ENCODE measurements at places on chromosomes 6 and 20.
A peak's percentile ranks its signal among the peaks of the same experiment; 100 is the strongest.

DNA sequence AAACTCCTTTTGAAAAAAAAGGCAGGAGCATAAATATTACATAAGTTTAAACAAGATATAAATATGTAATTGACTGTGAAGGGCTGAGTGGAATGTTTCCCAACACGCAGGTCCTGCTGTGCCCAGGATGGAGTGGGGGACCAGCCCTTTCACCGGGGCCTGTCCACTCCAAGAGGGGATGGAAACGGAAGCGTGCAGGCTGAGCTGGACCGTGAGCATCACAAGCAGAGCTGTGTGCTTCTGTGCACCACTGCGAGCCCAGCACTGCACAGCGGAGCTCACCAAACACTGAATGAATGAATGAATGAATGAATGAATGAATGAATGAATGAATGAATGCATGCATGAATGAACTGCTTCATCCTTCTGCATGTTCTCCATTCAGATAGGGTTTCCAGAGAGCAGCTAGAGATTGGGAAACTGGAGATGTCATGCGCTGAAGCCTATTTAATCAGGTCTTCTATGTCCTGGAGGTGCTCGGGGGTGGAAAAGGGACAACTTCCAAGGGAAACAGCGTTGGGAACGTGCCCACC is 157.7 kb downstream of the ANKRD60 start:
- no peak for DNase-seq

DNA sequence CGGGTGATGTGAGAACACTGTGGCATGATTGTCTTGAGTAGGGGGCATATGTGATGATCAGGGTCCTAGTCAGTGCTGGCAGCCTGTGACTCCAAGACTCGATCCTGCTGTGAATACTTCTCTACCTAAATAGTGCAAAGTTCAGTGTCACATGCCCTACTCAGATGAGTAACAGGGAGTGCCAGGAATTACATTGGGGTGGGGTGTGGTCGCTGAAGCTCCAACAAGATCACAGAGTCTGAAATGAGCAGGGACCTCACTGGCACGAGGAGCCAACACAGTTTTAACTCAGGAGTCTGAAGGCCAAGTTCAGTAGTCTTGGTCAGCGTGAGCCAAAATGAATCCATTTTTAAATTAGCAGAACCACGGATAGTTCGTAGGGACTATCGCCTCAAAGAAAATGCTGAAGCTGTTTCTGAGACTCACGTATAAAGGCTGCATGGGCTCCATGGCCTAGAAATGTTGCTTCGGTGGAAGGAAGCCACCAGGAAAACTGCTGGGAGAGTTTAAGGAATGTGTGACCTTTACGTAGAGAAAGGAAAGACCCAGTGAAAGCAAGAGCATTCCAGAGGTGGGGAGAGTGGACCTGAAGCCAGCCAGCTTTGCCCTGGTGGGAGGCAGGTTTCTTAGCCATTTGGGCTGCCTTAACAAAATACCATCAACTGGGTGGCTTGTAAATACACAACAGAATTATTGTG is 72.2 kb downstream of the RPP40 start:
- no peak for DNase-seq

DNA sequence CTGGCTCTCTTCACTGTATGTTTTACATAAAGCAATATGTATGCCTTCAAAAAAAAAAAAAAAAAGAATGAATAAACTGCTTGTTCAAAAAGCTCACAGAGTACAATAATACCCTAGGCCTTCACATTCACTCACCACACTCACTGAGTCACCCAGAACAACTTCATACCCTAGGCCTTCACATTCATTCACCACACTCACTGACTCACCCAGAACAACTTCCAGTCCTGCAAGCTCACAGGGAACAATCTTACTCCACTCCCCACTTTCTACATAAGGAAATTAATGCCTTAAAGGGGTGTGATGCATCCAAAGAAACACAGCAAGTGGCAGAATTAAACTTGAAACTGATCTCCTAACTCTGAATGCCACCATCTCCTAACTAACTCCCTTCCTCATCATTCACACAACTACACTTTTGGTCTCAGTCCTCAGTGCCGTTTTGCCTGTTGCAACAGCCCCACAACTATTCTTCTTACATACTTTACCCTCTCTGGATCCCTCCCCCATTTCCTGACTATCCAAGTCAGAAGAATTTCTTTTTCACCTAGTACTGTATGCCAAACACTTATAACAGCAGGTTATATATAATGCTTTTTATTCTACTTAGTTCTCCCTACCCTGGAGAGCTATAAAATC is 34.2 kb downstream of the NHSL1 start:
- DNase-seq = no peak

- DNase-seq = no peak
Measured at GRCh38 chr6:158481690-158482473, 78.0 kb upstream of the TMEM181 start.

DNA sequence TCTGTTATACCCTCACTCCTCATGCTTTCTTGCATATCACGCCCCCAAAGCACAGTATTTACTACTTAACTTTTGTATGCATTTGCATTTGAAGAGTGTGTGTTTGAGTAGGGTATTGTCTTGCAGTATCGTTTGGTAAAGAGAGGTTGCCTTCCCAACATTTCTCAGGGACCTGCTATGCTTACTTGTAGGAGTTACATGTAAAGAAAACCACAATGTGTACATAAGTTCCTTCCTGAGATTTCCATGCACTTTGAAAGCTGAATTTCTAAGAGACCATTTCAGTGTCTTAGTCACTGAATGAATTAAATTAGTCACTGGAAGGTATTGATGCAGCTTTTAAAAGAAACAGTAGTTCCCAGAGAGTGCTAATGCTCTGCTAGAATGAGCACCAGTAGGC is 159.3 kb upstream of the LAMA2 start:
- DNase-seq = no peak

DNA sequence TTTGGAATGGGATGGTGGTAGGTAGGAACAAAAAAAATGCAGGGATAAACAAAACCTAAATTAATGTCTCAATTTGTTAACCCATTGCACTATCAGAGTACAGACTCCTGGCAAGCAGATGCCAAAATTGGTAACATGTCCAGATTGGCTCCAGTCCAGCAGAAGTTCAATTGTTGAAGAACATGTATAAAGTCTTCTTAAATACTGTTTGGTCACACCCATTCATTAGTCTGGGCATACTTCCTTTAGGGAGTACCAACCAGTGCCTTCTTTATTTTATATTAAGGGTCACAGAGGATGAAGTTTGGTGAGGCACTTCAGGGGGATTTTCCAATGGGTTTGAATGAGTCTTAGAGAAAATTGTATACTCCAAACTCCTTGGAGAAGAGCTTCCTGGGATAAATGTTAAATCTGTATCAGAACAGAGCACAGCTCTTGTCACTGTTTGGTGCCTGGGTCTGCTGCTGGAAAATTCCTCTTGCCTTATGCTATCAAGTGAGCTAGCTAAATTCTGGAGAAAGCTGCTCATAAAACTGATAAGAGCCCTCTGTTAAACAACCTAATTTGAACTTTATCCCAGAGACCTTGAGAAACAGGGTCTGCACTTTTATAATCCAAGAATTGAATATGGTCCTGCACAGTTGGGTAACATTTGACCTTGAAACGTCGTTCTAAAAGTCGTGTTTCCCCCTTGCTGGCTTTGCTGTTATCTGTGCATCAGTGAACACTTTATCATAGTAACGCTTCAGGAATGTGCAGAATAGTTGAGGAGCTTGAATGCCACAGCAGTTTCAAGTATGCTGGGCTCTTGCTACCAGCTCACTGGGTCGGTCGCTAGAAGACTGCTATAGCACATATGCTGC is 334.1 kb upstream of the CITED2 start:
- DNase-seq = no peak

- DNase-seq = peak; percentile 58
Measured at GRCh38 chr20:24981790-24982189, 10.8 kb downstream of the APMAP start.

DNA sequence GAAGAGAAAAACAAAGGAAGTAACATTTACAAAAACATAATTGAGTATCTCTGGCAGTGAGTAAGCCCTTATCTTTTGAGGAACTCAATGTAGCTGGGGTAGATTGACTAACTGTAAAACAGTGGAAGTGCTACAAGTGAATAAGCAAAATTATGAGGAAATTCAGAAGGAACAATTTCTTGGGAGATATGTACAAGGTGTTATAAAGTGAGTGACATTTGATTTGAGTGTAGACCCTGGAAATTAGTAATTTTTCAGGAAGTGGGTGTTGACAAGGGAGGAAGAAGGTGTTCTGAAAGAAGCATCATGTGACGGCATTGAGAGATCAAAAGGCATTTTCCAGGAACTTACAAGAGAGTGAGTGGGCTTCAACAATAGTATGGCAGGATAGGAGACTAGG is 22.2 kb downstream of the XRN2 start:
- DNase-seq = no peak

DNA sequence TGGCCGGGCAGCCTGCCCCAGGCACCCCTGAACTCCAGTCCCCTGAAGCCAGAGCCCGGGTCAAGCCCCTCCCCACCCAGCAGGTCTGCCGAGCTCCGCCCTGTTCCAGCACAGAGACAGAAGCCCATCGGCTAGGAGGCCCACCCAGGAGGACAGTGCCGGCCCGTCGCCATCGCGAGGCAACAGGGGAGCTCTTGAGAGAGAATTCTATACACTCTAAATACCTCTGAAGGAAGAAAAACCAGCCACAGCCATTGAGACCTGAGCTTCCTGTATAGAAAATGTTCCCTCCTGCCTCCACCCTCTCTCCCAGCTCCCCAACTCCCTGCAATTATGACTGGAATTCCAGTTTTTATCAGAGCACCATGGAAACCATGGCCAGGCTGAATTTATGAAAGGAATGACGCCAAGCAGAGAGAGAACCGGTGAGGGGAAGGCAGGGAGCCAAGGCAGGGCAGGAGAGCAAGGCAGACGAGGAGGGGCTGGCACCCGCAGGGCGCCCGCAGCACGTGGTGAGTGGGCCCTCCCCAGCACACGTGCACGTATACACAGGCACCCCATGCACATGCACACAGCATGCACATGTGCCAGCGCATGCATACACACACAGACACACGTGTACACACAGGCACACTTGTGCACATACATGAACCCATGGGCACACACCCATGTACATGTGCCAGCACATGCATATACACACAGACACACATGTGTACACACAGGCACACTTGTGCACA is 27.6 kb upstream of the MRGBP start:
- no peak for DNase-seq
